Psoas muscle (tissue), 8 donors: ENCODE measurements at places on chromosomes 5 and 9.

DNA sequence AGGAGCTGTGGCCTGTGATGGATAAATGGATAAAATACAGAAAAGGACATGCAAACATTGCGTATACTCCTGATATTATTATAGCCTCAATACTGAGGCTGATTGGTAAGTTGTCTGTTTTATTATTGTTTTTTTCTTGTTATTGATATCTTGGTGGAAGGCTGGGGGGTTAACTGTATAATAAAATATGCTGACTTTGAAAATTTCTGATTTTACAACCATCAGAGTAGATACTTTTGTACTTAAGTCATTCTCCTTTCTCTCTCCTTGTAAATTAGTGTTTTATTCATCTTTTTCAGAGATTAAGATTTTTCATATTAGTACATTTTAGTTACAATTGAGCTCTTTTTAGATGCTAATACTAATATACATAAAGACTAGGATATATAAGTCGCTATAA lies 53.5 kb downstream of the ICE1 start:
- DNase-seq, result no peak

DNA sequence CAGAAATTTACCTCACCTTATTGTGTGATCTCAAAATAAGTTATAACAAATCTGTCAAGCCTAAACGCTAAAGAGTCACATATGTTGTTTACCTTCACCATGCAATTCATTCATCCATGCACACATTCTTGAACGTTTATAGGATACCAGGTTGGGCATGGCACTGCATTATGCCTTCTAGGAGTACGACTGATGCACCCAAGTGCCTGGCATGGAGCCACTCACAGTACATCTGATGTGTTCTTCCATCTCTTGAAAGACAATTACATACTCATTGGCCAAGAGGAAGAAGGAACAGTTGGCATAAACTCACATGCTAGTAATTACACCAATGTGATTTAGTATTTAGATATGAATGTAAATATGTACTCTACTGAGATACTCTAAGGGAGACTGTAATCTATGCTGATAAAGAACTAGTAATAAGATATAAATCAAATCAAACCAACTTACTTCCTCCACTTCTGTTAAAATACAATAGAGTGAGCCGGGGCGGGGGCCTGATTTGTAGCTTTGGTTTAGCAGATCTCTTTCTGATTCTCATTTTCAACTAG lies 90.7 kb downstream of the LPAR1 start:
- DNase-seq, result no peak

GRCh38 chr5:174355208-174355612 lies 309.7 kb downstream of the NSG2 start:
- no peak for DNase-seq

DNA sequence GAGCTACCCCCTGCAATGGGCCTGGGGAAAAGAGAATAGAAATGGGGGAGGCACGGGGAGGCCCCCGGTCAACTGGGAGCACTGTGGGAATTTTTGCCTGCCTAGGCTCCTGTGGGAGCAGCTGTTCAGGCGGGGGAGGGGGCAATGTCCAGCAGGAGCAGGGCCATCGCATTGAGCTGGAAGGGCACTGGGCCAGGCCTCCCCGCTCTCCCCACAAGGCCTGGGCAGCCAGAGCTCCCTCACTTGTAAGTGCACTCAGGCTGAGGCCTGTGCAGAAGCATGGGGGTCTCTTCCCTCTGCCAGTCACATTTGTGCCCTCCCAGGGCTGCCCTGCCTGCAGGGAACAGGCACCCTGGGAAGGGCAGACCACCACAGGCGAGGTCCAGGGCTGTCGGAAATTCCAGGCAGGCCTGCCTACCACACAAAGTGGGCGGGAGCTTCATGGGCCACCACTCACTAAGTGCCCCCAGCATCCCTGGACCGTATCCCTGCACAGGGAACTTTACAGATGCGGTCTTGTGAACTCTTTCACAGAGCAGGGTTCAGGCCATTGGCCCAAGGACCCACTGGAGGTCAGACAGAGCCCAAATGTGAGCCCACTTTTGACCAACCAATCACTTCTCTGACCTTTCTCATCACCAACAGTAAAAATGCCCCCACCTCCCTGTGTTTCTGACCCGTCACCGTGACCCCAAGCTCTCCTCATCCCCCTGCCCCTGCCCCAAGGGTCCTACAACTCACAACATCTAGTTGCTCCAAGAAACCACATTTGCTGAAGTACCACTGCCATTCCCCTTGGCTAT lies 1.0 kb upstream of the CFAP157 start:
- DNase-seq, result no peak

- DNase-seq, result no peak
These were observed 174.6 kb downstream of the FAM174A start for GRCh38 chr5:100709771-100710170.

- no peak for DNase-seq
These were observed 176.6 kb downstream of the CACNA1B start for GRCh38 chr9:138053996-138054752.

DNA sequence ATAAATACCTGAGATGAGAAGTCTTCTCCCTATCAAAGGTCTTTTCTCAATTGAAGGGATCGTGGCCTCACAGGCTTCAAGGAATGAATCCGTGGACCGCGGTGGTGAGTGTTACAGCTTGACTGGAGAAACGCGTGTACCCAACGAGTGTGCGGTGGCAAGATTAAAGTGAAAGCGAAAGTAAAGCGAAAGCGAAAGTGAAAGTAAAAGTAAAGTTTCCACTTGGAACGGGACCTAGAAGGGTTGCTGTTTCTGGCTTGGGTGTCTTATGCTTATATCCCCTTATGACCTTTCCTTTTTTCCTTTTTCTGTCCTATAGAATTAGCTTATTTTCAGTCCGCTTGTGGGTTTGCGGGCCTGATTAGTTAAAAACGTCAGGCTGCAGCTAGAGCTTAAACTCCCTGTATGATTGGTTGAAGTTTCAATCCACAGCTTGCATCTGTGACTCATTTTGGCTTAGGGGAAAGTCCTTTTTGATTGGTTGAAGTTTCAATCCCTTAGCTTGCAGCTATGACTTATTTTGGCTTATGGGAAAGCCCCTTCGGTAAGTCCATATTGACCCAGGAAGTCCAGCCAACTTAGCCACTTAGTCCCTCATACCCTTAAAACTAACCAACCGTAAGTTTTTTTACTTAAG lies 924.3 kb upstream of the CDH10 start:
- no peak for DNase-seq

DNA sequence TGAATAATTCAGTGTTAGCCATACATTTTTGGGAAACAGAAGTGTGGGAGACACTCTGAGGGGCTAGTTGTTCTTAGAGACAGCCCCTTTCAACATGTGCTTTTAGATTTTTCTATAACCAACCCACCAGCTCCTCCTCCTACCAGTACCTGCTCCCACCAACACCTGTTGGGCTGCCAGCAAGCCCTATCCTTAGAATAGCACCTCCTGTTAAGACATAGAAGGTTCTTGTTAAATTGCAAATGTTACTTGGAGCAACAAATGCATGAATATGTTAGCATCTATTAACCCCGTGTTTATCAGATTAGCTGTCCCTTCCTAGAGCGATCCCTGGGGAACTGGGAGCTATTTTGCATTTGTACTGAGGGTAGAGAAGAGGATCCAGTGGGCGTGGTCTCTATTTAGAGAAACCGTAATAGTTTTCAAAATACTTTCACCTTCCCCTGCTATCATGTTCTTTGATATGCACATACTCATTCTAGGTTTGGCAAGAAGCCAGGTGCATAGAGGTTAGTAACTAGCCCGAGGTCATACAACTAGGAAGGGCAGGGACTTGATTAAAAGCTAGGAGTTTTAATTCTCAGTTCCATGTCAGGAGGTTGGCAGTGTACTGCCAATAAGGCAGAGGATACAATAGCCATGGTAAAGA lies 334.4 kb downstream of the KCTD16 start:
- no peak for DNase-seq

- DNase-seq, result no peak
These were observed 406.7 kb downstream of the MAN2A1 start for GRCh38 chr5:110096419-110096818.
